Hypothalamus (tissue), 51 donors: ENCODE measurements at places on chromosomes 2 and 18.
A peak's percentile ranks its signal among the peaks of the same experiment; 100 is the strongest.

DNA sequence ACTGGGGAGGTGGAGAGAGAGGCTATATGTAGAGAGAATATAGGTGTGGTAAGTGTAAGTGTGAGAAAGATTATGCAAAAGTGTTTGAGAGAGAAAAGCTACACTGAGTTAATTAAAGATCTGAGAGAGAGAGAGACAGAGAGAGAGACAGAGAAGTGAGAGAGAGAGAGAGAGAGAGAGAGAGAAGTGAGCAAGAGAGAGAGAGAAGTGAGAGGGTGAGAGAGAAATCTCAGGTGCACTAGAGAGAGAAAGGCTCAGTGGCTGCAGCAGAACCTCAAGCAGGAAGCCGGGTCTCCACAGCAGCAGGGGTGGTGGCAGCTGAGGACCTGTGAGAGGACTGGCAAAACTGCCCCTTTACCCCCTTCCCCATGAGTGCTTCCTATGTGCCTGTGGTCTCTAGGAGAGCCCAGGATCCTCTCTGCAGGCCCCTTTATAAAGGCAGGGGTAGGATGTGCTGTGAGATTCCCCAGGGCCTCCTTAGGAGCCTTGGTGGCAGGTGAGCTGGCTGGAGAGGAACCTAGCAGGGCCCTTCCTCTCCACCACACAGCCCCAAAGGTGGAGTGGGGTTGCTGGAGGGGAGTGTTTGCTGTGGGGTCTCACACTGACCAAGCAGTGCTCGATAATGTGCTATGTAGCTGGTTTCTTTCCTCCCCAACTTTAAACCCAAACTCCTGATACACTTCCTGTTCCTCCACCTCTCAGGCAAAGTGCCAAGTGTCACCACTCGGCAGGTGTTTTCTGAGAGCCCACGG, 52.6 kb downstream of the SLC4A5 start:
- no peak for DNase-seq

DNA sequence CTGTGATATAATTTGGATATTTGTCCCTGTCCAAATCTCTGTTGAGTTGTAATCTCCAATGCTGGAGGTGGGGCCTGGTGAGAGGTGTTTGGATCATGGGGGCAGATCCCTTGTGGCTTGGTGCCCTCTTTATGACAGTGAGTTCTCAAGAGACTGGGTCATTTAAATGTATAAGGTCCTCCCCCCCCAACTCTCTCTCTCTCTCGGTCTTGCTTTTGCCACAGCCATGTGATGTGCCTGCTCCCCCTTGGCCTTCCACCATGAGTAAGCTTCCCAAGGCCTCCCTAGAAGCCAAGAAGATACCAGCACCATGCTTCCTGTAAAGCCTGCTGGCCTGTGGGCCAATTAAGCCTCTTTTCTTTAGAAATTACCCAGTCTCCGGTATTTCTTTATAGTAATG, 58.6 kb downstream of the FN1 start:
- DNase-seq: no peak

GRCh38 chr2:18379870-18380269, 180.6 kb downstream of the RDH14 start:
- DNase-seq: no peak

DNA sequence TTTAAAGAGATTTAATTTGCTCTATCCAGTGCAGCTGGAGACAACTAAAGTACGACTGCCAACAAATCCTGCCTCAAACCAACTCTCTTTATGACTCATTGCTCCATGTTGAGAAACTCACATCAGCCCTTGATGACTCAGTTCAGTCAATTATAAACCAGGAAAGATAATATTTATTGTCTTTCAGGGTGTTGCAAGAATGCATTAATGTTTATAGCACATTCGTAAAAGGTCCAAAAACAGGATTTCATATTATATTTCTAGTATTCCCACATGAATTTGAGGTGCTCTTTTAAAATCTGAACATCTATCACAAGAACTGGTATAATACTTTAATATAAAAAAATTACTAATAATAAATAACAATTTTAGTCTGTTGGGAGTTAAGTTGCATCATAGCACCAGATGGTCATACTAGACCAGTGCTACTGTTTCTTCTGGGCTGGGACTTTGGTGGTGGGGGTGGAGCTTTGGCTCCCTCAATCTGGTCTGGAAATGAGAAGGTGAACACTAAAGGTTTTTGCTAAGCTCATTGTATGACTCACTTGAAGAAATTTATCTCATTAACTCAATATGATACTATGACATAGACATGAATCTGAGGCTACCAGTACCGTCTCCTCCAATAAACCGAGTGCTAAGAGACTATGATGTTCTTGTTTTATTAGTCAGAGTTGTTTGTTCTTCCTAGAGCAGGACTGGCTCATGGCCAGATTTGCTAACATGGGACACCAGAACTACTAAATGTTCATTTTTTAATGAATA, 26.6 kb upstream of the MAP3K20 start:
- DNase-seq: peak; percentile 8
